ENCODE measurements at places on chromosomes 6 and 20.

GRCh38 chr6:52667572-52667971 is 3.3 kb upstream of the TMEM14A start:
- no peak for DNase-seq

DNA sequence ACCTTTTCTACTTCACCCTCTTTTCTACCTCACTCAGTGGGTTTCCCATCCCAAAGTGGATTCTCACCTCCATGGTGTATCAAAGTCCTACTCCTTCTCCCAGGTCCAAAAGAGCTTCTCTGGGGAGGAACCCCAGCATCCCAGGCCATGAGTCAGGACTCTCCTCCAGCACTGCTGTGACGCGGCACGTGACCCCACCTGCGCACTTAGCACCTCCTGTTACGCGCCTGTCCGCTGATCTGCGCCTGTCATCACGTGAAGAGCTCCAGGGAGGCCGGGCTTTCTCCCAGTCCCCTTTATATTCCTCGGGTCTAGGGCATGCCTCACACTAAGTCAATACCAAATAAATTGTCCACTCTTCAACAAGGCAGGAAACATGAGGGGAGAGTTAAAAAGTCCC is 226.9 kb upstream of the QKI start:
- DNase-seq = no peak

DNA sequence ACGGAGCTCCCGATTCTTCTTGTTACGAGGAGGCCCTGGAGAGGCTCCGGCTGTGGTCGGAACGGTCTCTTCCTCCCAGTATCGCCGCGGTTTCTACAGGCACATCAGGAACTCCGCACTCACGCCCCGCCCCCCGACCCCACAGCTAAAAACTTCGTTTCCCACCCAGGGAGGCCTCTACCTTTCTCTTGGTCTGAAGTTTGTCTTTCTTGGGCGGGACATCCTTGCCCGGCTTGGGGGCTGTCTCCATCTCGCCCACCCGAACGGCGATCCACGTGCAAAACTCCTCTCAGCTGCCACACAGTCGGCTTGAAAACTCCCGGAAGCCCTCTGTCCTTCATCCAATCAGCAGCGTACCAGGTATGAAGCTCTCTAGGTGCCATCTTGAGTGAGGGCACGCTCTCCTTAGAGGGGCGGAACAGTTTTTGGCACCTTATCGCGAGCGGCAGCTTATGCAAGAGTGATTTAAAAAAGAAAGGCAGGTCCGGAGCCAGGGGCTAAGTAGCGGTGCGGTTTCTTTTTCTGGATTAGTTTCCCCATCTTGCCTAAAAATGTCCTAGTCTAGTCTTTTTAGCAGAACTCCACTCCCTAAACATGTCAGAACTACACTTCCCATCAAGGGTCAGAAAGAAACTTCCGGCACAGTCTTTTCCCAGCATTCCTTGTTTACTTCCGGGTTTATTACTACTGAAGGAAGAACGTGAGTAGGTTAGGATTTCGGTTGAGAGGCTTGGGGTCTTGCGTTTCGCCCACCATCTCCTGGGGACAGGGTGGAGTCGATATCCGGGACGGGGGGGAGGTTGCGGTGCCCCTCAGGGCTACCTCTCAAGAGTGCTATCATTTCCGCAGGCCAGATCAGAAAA is at the start of the genes PFDN6 and WDR46:
PFDN6 (plus strand) TSS at position 681 of the 863 bp plus-strand sequence. CDS start 256 bp downstream, outside the sequence.
WDR46 (minus strand) TSS at position 319 of the 863 bp plus-strand sequence; CDS start at position 250, 69 bp downstream.
- DNase-seq = peak; percentile 88

GRCh38 chr20:53657279-53657678 is 63.6 kb upstream of the ZNF217 start:
- no peak for DNase-seq

- no peak for DNase-seq
Observed at GRCh38 chr6:112007805-112008204, 46.1 kb upstream of the CCN6 start.

GRCh38 chr6:73801652-73802268 is 105.8 kb downstream of the CD109 start:
- peak; percentile 2 for DNase-seq
